ENCODE measurements at places on chromosomes 6 and 20.

DNA sequence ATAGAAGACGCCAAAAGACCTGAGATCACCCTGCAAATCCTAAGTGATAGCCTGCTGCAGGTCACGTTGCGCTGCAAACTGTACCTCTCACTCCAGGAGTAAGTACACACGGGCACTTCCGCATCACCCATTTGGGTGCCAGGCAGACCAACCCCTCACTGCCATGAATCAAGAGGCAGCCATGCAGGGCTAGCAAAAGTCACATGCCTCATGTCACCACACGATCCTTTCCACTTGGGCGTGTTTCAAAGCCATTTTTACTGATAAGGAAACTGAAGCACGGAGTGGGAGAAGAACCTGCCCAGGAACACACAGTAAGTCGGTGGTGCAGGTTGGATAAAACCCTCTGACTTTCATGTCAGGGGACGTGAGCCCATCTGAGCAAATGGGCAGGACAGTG, 37.0 kb downstream of the BPIFB1 start:
- DNase-seq = no peak

DNA sequence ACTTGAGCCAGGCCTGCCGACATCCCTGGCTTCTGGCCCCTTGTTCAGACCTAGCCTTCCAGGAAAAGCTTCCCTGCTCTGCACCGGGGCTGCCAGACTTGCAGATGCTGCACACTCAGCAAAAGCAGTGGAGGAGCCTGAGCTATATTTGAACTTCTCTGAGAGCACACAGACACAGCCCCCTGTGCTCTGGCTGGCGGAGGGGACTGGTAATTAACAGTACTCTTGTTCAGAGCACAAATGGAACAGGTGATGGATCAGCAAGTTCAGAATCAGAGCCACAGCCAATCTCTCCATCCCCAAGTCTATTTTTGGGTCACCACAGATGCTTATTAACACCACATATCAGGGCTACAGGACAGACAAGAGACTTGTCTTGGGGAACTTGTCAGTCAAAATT, 27.6 kb upstream of the RIMS4 start:
- no peak for DNase-seq

DNA sequence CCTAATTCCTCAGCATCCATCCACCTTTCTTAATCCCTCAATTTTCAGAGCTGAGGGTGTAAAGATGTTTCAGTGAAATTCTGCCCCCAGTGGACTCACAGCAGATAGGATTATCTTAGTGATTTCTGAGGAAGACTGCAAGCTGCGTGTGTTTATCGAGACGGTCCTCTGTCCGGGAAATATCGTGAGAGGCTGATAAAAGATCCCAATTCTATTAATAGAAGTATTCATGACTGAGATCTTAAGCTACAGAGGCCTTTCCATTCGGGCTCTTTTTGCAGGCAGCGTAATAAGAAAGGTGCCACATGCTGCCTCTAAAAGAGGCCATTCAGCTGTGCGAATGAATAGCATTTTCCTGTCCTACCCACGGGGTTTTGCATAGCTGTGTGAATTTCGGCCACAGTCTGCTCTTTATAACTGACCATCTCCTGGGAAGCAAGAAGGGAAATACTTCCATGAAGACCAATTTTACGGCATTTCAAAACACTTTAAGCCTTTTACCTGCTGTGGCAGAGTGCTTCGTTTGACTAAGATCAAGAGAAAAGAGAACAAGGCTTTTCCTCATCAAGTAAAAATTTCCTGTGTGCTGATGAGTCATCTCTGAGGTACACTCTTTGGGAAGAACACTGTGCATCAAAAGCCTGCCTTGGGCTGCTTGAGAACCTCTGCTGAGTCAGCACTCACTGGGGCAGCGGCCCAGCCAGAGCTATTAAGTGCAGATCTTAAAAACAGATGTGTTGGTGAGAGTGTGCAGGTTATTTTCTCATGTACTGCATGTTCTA, 208.8 kb downstream of the ARHGAP18 start:
- DNase-seq = peak; percentile 98

DNA sequence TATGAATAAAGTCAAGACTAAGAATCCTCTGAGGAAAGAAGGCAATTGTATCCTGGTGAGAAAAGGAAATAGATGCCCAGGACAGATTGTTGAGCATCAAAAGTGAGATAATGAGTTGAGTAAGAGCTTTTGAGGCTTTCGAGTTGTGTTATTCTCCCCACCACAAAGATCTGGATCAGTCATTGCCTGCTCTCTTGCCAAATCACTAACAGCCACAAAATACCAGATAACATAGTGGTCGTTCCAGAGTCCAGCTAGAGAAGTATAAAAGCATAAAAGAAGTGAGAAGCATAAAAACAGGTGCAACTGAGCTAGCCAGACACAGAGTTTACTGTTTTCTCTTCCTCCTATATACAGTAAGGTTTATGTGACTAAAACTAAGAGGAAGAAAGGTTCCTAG, 4.9 kb downstream of the SPINT4 start:
- DNase-seq = no peak

DNA sequence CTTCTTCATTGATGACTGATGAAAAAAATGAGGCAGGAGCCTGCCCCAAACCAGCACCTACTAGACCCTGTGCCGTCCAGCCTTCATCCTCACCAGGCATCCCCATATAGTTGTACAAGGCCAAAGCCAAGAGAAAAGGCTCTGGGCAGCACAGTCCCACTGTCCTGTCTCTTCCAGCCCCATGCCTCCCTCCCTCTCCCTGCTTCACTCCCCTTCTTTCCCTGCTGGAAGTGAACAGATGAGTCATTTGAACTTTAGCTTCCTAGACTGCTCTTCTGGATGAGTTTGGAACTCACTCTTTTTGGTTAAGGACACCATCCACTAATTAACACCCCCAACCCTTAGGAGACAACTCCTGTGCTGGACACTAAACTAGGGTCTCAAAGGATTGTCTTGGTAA, 235.2 kb downstream of the LRFN2 start:
- no peak for DNase-seq

GRCh38 chr6:39653612-39654011, 71.6 kb downstream of the KIF6 start:
- no peak for DNase-seq

GRCh38 chr20:38774167-38774566, 25.9 kb downstream of the ACTR5 start:
- DNase-seq = no peak

DNA sequence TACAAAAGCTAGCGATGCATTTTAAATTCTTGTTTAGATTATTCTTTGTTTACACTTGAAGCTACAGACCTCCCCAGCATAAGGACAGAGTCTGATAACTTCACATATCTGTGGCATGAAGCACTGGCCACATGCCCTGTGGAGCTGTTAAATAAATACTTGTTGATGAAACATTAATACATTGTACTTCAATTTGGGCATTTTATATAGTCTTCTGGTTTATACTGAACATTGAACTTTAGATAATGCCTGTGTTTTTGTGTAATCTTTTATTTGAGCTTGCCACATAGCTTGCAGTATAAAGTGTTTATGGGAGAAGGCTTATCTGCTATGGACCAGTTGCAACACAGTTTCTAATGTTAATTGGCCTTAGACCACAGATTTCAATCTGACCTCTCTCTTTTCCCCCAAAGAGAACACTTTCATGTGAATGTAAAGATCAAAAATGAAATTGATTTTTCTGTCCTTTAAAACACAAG, 48.2 kb downstream of the FRK start:
- DNase-seq = no peak

- DNase-seq = no peak
Observed at GRCh38 chr20:63488315-63489251, 10.3 kb downstream of the EEF1A2 start.

DNA sequence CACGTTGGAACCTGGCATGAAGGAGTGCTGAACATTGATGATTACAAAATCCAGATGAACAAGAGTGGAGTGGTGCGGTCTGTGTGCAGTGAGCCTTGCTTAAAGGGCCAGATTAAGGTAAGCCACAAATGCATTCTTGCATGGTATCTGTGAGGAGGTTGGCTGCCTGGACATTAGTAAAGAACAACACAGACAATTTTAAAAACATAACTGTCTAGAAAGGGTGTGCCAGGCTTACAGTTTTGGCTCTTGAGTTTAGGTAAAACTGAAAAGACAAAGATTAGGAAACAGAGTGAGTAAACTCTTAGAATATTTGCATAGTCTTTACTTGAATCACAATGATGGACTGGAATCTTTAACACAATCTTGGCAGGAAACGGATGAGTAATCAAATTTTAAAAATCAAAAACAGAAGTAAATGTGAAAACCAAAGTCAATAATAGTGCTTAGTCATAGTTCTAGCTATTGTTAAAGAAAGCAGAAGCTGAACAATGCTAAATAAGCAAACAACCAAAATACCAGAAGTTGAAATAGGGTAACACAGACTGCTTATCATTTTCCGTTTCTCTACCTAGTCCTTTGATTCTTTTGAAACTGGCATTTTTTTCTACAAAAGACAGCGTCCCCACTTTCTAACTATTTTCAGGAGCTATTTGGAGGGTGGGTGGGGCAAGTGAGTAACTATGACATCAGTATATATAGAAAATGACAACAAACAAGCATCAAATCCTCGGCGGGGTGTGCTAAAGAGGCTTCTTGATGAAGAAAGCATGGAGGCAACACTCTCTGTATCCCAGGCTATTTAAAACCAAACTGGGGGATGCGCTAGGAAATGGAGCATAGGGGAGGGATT, 185.8 kb upstream of the RAB32 start:
- DNase-seq = no peak

DNA sequence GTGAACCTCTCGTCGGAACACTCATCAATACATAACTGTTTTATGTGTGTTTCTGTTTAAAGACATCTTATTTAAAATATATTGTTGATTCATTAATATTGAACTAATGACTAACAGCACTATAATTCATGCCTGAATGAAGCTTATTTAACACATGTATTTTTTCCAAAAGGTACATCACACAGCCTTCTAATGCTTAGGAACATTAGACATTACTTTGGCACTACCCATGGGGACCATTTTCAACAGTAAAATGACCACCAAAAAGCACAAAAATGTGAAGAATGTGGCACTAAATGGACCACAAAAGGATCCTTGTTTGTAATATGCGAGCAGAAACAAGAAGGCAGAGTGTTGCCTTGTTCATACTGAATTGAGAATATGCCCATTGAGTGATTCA, 109.2 kb downstream of the CEP57L1 start:
- DNase-seq = no peak

DNA sequence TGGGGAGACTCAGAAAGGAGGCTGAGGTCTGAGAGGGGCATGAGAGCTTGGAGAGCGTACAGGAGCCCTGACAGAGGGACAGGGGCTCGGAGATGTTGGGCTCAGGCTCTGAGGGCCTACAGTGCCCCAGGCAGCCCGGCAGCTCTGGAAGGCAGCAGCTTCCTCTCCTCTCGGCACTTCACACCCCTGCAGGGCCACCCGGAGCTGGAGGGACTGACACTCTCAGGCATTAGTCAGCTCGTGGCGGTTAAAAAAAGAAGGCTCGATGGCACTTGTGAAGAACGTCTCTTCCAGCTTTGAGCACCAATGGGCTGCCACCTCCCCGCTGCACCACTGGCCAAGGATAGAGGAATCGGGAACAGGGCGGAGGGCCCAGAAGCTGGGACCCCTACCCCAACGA, 62.6 kb upstream of the SIRPA start:
- no peak for DNase-seq

DNA sequence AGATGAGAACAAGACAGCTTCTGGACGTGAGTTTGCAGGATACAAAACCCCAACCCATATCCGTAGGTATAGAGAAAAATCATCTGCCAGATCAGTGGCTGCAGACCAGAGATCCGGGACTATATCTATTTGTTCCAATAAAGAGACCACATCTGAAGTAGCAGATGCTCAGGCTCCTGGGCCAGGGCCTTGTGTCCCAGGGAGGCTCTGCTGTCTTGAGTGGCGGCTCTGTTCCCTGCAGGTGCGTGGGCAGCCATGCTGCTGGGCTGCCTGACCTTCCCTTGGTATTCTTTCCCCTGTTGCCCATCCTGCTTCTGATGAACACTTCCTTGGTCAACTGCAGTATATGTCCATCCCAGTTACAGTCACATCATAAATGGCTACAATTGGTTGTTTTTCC, 34.9 kb downstream of the ERMARD start:
- DNase-seq = no peak

- DNase-seq = peak; percentile 13
Observed at GRCh38 chr6:35026434-35027222, 114.5 kb downstream of the TCP11 start.

DNA sequence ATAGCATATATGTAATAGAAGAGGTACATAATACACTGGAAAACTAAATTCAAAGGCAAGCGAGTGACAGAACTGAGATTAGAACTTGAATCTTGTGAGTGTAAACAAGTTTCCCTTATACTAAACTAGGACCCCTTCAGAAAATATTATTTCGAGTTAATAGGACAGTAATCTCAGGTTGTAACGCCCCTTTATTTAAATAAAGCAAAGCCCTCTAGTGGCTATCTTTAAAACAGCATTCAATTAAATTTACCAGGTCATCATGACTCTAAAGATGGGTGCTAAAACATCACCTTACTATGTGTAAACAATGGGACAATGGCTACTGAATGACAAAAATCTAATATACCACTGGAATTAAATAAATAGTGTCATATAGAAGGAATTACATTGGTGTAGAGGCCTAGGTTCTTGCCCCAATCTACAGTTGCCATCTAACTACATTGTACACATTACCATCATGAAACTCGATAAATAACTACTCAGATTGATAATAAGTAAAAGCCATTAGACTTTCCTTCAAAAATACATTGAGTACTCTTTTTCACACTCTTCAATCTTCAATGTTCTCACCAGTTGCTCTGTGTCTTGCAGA, 255.4 kb upstream of the IRAK1BP1 start:
- no peak for DNase-seq

GRCh38 chr6:168376120-168376519, 56.5 kb upstream of the DACT2 start:
- DNase-seq = no peak

DNA sequence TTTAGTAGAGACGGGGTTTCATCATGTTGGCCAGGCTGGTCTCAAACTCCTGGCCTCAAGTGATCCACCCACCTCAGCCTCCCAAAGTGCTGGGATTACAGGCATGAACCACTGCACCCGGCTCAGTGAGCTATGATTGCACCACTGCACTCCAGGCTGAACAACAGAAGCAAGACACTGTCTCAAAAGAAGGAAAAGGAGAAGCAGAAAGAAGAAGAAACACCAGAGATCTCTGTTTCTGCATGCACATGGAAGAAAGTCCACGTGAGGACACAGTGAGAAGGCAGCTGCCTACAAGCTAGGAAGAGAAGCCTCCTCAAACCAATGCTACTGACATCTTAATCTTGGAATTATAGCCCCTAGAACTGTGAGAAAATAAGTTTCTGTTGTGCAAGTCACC, 16.0 kb downstream of the ECT2L start:
- no peak for DNase-seq

DNA sequence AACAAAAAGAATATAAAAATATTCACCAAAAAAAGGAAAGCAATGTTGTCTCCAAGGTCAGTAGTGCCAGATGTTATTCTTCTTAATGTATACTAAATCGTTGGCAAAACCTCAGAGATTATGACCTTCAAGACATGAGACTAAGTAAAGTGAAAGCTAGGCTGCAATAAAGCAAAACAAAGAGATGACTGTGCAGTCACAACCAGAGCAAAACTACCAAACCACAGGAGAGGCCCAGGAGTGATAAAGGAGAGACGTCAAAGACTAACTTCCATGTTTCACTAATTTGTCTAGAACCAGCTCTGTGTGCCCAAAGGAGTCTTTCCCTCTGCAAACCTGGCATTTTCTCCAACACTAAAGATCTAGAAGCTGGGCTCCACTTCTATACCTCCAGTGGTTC, 155.9 kb upstream of the POU3F2 start:
- no peak for DNase-seq

- no peak for DNase-seq
Observed at GRCh38 chr20:48155268-48155667, 370.0 kb upstream of the SULF2 start.
